Stimulated activated CD4-positive, alpha-beta T cell treated with anti-CD3 and anti-CD28 coated beads, Interleukin-15, amount 100 ng/mL, for 1 hour (primary cell): ENCODE measurements at places on chromosomes 7 and 10.

- no peak for DNase-seq
Measured at GRCh38 chr7:1995426-1995825, 237.3 kb downstream of the MAD1L1 start.

DNA sequence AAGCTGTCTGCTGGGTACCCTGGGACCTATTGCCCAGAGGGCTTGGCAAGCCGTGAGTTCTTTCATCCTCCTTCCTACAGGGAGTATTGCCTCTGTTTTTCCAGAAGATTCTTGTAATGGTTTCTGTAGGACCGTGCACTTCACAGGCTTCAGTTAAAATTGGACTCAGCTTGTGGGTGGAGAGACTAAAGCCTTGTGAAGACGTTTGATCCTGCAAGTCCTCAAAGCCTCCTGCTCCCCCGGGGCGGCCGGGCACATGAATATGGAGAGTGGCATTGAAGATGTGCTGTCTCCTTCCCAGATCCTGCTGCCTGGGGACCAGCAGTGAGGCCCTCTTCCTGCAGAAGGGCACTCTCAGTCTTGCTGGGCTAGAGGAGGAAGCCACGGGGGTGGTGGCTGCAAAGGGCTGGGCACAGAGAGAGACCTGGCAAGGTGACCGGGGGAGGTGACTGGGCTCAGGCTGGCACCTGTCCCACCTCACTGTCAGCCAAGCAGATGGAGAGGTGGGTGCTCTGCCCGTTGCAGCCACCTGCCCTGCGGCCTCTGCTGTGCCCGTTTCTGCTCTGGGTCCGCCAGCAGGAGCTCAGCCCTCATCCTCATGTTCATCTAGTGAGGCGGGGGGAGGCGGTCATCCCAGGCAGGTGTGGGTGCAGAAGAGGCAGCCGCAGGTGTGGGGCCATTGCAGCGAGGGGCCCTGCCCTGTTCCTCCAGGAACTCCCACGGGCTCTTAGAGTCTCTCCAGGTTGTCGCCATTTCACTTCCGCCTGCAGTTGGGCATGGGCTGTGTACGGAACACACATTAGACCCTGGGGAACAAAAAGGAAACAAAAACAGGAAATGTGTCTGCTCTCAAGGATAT is 55.7 kb downstream of the TMEM209 start:
- DNase-seq: no peak

DNA sequence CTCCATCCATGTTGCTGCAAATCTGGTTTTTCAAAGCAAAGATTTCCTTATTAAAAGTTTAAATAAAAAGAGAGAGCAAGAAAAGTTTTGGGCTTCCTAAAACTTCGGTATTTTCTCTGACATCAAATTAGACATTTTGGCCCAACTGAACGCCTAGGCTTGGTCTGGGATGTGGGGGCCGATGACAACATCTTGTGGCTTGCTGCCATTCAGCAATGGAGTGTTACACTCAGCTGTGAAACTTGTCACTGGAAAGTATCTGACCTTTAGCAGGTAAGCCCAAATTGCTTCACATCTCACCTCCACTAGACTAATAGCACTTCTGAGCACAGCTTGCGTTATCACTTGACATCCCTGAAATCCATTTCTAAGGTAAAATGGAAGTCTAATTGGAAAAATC is 320.6 kb downstream of the GATA3 start:
- no peak for DNase-seq

DNA sequence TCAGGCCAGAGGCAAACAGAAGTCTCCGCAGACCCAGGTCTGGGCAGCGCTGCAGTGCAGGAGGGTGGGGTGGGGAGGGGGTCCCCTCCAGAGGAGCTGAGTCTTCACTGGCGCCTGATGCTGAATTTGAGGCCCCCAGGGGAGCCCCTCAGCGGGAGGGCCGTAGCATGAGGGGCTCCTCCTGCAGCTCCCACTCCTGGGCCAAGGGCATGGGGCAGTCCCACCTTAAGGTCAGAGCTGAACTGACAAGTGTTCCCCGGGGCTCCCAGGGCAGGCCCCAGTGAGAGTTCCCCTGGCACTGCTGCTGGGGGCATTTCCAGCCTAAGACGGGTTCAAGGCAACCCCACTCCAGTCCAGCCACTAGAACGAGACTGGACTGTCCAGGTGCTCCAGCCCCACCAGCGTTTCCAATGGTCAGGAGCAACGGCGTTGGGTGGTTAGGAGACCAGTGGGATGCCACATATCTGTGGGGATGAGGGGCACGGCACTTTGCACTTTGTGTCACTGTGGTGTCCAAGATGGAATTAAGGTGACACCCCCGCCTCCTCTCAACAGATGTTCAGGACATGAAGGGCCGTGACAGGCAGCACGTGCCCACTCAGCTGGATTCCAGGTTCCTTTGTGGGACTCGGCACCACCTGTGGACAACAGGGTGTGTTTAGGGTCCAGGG is 139.1 kb downstream of the PTPRN2 start:
- DNase-seq: no peak

GRCh38 chr7:116348346-116348745 is 138.0 kb downstream of the TES start:
- DNase-seq: no peak
